Hematopoietic multipotent progenitor cell treated with erythropoietin and hydrocortisone succinate and interleukin-3 and kit ligand, for 6 days (in vitro differentiated cells): ENCODE measurements at places on chromosomes 2 and 18.

- no peak for DNase-seq
Measured at GRCh38 chr2:219221957-219222518, 3.3 kb upstream of the ABCB6 start.

- no peak for DNase-seq
Measured at GRCh38 chr2:202105025-202105424, 32.0 kb downstream of the KIAA2012 start.

DNA sequence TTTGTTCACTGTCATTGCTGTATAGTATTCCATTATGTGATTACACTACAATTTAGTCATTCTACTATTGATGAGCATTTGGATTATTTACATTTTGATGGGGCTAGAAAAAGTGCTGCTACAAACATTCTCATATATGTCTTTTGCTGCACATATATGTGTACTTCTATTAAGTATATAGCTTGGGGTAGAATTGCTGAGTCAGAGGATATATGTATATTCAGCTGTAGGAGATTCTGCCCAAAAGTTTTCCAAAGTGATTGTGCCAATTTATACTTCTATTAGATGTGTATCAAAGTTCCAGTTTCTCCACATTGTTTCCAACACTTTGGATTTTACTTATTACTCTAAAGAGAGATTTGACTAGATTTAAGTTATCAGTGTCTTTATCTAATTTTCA lies 101.7 kb upstream of the UGP2 start:
- no peak for DNase-seq

DNA sequence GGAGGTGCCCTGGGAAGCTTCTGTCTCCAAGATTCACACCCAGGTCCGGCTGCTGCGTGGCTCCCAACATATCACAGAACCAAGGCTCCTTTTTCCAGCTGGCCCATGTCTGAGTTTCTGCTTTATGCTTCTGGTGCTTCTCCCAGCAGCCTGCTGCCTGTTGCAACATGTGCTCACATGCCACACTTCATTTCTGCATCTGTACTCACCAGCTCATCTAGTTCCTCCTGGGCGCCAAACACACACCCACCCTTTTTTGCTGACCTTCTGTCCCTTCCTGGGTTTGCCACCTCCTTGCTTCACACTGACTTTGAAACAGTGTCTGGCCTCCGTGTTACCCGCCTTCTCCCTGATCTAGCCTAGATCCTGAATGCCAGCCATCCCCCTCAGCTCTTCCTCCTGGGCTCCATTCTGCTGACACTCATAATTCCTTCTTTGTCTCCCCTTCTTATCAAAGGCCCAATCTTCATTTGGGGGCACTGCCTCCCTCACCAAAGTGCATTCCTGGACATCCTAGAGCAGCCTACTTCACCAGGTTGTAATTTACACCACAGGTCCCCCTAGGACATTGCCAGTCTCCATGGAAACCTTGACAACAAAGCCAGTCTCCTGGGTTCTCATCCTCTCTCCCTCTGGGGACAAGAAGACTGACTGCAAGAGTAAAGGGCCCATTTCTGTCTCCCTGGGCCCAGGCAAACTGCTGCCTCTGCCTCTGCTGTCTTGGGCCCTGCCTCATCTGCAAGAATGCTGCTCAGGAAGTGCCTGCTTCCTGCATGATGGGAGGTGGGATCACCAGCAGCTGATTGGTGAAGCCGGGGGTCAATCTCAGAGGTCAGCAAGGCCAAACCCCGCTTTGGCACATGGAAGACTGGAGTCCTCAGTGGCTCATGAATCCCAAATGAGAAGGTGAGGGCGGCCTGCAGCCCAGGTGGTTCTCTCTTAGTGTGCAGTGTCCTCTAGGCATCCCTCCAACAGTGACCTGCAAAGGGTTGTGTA lies 13.9 kb upstream of the PROM2 start:
- DNase-seq: peak; percentile 8

DNA sequence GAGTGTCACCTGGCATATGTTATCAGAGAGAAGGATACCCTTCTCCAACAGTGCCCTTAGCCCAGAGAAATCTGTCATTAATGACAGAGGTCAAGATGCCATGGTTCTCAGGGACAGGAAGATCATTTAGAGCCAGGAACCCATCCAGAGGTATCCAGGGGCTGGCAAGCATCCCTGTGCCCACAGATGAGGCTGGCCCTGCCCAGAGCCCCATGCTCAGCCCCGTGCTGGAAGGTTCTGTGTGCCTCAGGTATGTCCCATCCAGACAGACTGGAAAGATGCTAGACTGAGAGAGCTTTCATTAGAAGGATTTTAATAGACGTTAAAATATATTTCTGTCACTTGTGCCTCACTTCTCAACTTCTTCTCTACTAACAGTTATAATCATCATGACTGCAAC lies 8.2 kb upstream of the TUBB6 start:
- DNase-seq: no peak

GRCh38 chr18:75471850-75472249 lies 44.3 kb upstream of the SMIM21 start:
- DNase-seq: no peak
